Panc1 (cell line): ENCODE measurements at places on chromosomes 1 and 21. TPM values are rescaled to one million over a fixed set of nuclear protein-coding genes. Genes with fewer than 3 reads are reported as not detected.

FOXO6 gene
- total RNA-seq, result 2.5 TPM

TLR5 gene
- total RNA-seq, result 0.21 TPM

OPTC gene
- not detected for total RNA-seq

TTC39A gene
- 8.3 TPM for total RNA-seq

AGMAT gene
- total RNA-seq, result 3.1 TPM
